ENCODE measurements at places on chromosomes 3 and 15. TPM values are rescaled to one million over a fixed set of nuclear protein-coding genes. Genes with fewer than 3 reads are reported as not detected.

Gene IMPG2
- 0.62 TPM for total RNA-seq

Gene MOBP
- 0.47 TPM for total RNA-seq

Gene SMC4
- 21.7 TPM for total RNA-seq

Gene ZBTB38
- 219 TPM for total RNA-seq

Gene VWA5B2
- not detected for total RNA-seq

Gene CLDN11
- 7.7 TPM for total RNA-seq

Gene CCRL2
- 0.93 TPM for total RNA-seq

Gene ANKRD34C
- not detected for total RNA-seq

Gene SLC7A14
- 0.19 TPM for total RNA-seq

Gene AHSG
- total RNA-seq, result not detected

DNA sequence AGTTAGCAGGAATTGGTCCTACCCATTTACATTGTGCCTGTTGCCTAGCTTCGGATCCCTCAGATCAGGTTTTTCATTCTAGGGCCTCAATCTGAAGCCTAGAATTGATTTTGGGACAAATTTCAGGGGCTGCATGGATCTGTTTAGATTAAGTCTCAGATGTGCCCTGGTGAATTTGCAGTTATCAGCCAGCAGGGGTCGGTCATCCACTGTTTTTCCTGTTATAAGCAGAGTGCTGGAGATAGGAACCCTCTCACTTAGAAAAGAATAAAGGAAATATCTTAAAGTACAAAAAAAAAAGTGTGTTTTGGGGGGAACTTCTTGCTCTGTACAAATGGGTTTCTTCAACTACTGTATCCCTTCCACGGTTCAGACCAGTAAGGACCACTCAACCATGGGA, 212.5 kb downstream of the BCHE start:
- no peak for ATAC-seq

GRCh38 chr3:32897981-32898623, 53.3 kb upstream of the CCR4 start:
- ATAC-seq, result no peak

- ATAC-seq, result no peak
These were observed 20.2 kb upstream of the DIPK2A start for GRCh38 chr3:143951351-143951971.

GRCh38 chr3:56870436-56870835, 68.7 kb upstream of the ARHGEF3 start:
- no peak for ATAC-seq

- no peak for ATAC-seq
These were observed 12.6 kb upstream of the RTP3 start for GRCh38 chr3:46484911-46485778.

DNA sequence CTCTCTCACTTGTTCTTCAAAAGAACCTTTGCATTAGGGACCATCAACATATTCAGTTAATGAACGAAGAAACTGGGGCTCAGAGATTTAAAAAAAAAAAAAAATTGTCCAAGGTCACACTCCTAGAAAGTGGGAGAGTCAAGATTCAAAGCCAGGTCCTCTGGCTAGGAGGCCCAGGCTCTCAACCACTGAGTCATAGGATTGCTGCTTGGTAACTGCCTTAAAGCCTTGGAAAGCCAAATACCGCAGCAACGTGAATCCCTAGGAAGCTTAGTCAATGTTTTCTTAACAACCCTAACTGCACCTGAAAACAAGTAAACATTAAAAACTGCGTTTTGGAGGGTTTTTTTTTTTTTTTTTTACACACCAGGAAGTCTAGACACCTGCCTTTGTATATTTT, 156.8 kb downstream of the WNT5A start:
- no peak for ATAC-seq

- ATAC-seq, result no peak
These were observed 17.1 kb downstream of the APBA2 start for GRCh38 chr15:28902856-28903255.

- no peak for ATAC-seq
These were observed 418.3 kb downstream of the OTOL1 start for GRCh38 chr3:161914703-161915417.

DNA sequence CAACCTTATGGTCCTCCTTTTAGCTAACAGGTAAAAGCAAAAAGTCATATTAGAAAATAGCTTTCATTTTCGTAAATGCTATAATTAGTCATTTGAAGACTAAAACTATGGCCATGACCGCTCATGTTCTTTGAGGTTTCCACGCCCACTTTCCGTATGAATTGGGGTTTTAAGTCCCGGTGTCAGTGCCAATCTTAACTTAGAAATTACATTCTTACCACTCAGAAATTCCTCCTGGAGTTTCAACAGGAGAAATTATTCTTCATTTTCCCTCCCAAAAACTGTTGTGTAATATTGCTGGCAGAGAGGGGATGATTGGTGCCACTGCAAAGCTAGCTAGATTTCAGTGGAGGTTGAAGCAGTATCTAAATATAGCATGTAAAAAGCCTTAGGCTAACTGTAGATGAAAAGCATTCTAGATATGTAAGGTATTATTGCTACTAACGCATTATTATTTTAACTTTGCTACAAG, 71.0 kb upstream of the MDFIC2 start:
- peak; percentile 55 for ATAC-seq

- ATAC-seq, result no peak
These were observed 223.7 kb upstream of the BCHE start for GRCh38 chr3:166060789-166061479.

- ATAC-seq, result no peak
These were observed 24.5 kb downstream of the MAP2K1 start for GRCh38 chr15:66411190-66411589.
